Right cardiac atrium (tissue), 5 donors: ENCODE measurements at places on chromosomes 5 and 9. TPM values are rescaled to one million over a fixed set of nuclear protein-coding genes. Genes with fewer than 3 reads are reported as not detected.

CAVIN4 gene
- total RNA-seq: 22.7 TPM

PAEP gene
- total RNA-seq: not detected

ANKRD34B gene
- not detected for total RNA-seq

SPATA31C1 gene
- total RNA-seq: not detected

S1PR3 gene
- 37.2 TPM for total RNA-seq

SHOC1 gene
- total RNA-seq: not detected

C9 gene
- not detected for total RNA-seq

CAMK4 gene
- not detected for total RNA-seq
